ENCODE measurements at places on chromosomes 13 and 19.
A peak's percentile ranks its signal among the peaks of the same experiment; 100 is the strongest.

DNA sequence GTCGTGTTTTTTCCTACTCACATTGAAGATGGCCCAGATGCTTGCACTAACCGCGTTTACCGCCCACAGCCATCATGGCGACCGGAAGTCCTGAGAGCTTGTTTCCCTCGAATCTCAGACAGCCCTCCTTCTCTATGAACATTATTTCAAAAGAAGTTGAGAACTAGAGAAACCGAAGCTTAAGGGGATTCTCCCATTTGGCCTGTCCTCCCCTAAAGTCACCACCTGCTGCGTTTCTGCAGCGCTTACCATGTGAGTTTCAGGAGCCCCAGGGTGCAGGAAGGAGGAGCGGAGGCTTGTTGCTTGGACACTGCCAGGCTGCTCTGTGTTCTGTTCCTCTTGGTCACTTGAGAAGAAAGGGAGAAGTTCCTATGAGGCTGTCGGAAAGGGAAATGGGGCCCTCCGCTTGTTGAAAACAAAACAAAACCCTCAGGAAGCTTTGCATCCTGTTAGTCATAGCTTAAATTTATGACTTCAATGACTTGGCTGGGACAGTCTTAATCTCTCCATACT, 6.2 kb downstream of the CARD8 start:
- peak; percentile 66 for DNase-seq

DNA sequence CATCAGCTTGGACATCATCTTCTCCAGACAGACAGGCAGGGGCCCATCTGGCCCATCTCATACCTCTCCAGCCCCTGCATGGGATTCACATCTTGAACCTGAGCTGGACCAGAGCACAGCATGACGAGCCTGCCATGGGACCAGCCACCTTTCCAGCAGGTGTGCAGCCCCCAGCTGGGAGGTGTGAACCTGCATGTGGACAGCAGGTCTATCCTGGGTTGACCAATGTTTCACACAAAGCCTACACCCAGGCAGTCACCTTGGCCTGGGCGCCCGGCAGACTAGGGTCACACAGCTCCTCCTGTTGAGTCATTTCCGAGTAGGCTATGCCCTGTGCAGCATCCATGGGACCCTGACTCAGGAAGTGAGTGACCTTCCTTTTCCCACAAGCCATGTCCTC, 41.4 kb downstream of the MAU2 start:
- DNase-seq = no peak

- DNase-seq = no peak
Measured at GRCh38 chr19:30512176-30513081, 140.2 kb downstream of the ZNF536 start.

DNA sequence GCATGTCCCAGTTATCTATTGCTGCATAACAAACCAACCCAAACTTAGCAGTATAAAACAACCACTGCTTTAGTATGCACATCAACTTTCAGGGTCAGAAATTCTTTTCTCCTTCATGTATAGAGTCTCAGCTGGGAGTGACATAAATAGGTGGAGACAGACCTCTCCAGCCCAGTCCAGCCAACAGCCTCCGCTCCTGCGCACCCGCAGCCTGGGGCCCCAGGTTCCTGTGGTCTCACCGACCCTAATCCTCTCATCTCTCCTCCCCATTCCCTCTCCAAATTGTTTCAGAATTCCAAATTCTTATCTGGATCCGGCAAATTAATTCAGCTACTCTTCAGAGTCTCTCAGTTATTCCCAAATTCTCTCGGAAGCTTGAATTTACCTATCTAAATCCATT, 522 bp upstream of the ATP12A start:
- no peak for DNase-seq

DNA sequence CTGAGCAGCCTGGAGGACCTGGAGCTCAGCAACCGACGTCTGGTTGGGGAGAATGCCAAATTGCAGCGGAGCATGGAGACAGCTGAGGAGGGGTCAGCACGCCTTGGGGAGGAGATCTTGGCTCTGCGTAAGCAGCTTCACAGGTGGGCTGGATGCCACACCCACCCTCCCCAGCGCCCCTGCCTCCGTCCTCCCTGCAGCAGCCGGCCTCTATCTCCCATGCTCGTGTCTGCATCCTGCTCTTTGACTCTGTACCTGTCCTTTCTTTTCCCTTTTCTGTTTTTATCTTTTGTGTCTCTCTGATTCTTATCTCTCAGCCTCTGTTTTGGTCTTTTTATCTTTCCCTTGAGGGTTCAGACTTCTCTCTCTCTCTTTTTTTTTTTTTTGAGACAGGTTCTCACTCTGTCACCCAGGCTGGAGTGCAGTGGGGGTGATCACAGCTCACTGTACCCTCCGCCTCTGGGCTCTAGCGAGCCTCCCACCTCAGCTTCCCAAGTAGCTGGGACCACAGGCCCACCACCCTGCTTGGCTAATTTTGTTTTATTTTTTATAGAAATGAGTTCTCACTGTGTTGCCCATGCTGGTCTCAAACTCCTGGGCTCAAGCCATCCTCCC, 10.1 kb downstream of the KASH5 start:
- DNase-seq = no peak

DNA sequence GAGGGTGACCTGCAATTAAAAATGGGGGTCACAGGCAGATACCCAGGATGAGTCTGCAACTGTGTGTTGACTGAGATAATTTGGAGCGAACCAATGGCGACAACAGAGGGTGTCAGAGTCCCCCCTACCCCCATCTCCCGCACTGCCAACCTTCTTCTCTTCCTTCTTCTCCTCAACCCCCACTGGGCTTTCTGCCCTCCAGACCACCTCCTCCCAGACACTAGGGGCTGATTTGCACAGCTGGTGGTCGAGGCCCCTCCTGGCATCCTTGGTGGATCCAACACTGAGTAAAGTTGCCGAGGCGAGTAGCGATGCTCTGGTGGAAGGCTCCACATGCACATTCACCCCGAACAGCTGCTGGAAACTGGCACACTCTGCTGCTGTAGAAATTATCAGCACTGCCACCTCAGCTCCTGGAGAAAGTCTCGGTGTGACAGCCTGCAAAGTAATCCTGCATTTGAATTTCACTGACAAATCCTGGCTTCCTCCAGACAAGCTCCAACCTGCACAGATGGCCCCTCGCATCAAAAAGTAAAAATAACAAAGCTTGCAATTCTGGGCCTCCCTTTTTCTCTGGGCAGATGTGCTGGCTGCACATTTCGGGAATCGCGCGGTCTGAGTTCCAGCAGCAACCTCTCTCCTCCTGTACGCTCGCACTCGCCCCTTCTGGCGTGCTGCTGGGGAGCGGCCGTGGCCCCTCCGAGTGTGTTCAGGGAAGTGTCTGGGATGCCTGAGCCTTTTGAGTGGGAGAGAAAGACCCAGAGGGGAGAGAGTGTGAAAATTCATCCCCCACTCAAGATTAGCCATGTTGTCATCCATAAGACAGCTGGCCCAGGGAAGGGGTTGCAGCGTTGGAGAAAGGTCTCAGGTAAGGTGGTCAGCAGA, 28.5 kb downstream of the CCNE1 start:
- no peak for DNase-seq

- DNase-seq = no peak
Measured at GRCh38 chr13:104024416-104025170, 958.4 kb upstream of the SLC10A2 start.

- DNase-seq = no peak
Measured at GRCh38 chr19:47104680-47105079, 8.9 kb downstream of the ZC3H4 start.

DNA sequence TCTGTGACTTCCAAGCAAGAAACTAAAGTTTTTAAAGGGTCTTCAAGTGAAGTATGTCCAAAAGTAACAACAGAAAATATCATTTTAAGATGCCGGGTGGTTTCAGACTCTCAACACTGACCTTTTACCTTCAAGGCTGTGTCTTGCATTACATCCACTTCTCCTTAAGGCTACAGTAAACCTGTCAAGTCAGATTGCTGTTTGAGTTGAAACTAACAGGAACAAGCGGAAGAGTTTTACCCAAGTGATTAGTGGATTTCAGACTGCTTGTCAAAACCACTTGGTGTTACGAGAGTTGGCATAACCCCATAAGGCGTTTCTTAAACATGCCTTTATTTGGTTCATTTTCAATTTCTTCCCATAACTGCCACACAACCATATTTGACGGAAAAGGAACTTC, 283.1 kb downstream of the DCT start:
- DNase-seq = no peak
